Activated T-helper 2 cell treated with anti-CD3 and anti-CD28 coated beads, Interferon-gamma antibody, Interleukin-2, Interleukin-4, amounts not matched to agents 10 μg/mL and 5 μg/mL and 100 μg/mL, durations not matched to agents 14 hours and 24 hours and 36 hours (primary cell): ENCODE measurements at places on chromosomes 7 and 10. TPM values are rescaled to one million over a fixed set of nuclear protein-coding genes. Genes with fewer than 3 reads are reported as not detected.
A peak's percentile ranks its signal among the peaks of the same experiment; 100 is the strongest.

The C7orf57 gene
- 0.11 and 0.18 TPM in 2 replicates for total RNA-seq

The PVRIG gene
- total RNA-seq: 18.7 and 21.7 TPM in 2 replicates

The PNLIP gene
- total RNA-seq: not detected in 2 replicates

The ZNF735 gene
- total RNA-seq: not detected in 2 replicates

The KCND2 gene
- total RNA-seq: not detected in 2 replicates

The TMEM273 gene
- total RNA-seq: 53.2 and 58.4 TPM in 2 replicates

The TAC1 gene
- 1.8 and 2.0 TPM in 2 replicates for total RNA-seq

The AKR1C8 gene
- total RNA-seq: not detected in 2 replicates

The MKX gene
- total RNA-seq: not detected in 2 replicates

The GPR37 gene
- not detected in 2 replicates for total RNA-seq

The PDE6C gene
- total RNA-seq: not detected in 2 replicates

The ASIC3 gene
- 3.3 and 4.0 TPM in 2 replicates for total RNA-seq

The ZNF212 gene
- 18.4 and 20.1 TPM in 2 replicates for total RNA-seq

The CDK1 gene
- total RNA-seq: 89.1 and 91.4 TPM in 2 replicates

The ELN gene
- total RNA-seq: not detected in 2 replicates

The PARP12 gene
- 23.6 and 24.6 TPM in 2 replicates for total RNA-seq

The SPDYE5 gene
- total RNA-seq: not detected in 2 replicates

GRCh38 chr7:83872501-83872900 lies 223.6 kb upstream of the SEMA3E start:
- no peak for DNase-seq

GRCh38 chr7:29335188-29336083 lies 140.9 kb downstream of the CHN2 start:
- no peak for DNase-seq

- no peak for DNase-seq
Measured at GRCh38 chr10:8852546-8852945, 798.1 kb downstream of the GATA3 start.

DNA sequence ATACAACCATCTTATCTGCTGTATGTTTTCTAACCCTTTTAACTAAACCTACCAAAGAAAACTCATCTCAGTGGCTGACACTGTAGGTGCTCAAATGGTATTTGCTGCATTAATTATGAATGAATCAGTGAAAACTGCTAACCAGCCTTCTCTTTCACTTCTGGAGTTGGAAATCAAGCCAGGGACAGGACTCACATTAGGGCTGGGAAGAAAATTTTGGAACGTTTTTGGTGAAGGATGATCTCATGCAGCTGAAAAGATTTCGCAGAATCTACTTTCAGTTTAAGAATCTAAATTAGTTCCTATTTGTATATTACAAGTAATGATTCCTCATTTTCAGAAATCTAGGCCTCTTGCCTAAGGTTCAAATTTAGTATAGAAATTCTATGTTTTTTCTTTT lies 12.9 kb downstream of the MTPN start:
- no peak for DNase-seq

GRCh38 chr7:156604836-156605695 lies 35.5 kb upstream of the RNF32 start:
- no peak for DNase-seq

- peak; percentile 51 for DNase-seq
Measured at GRCh38 chr10:43407148-43407575, 1.8 kb downstream of the HNRNPF start.

DNA sequence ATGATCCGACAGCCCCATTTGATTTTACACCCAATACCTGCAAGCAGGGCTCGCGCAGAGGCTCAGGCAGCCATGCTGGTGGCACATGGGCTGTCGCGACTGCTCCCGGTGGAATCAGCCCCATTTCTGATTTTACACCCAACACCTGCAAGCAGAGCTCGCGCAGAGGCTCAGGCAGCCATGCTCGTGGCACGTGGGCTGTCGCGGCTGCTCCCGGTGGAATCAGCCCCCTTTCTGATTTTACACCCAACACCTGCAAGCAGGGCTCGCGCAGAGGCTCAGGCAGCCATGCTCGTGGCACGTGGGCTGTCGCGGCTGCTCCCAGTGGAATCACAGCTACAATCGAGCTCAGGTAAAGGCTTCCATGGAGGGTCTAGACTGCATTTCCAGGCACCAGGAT lies 244.1 kb downstream of the PTPRN2 start:
- no peak for DNase-seq

DNA sequence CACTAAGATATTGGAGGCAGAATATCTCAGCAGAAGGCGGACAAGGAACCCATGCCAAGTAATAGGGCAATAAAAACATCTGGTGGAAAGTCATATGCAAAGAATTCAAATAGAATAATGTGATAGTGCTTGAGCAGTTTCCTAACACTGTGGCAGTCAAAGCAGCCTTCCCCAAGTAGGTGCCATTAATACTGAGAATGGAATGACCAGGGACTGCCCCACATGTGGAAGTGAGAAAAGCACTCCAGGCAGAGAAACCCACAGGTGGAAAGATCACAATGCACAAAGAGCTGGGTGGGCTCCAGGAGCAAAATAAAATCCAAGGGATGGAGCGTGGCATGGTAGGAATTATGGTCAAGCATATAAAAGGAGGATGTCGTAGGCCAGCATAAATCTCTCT lies 64.4 kb upstream of the NME8 start:
- no peak for DNase-seq

DNA sequence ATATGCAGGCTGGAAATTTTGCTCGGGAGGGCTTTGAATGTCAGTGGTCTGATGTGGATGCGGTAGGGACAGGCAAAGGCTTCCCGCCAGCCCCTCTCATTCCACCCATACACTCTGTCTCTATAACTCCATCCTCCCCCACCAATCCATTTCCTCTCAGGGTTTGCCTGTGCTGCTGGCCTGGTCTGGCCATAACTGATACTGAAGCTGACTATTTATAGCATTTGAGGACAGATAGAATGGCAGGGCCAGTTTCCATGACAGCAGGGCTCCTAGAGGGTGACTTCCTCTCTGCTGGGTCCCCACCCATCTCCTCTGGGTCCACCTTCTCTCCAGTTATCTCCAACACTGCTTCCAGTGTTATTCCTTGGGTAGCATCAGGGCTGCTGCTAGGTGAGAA lies 6.6 kb upstream of the PDLIM1 start:
- DNase-seq: no peak

DNA sequence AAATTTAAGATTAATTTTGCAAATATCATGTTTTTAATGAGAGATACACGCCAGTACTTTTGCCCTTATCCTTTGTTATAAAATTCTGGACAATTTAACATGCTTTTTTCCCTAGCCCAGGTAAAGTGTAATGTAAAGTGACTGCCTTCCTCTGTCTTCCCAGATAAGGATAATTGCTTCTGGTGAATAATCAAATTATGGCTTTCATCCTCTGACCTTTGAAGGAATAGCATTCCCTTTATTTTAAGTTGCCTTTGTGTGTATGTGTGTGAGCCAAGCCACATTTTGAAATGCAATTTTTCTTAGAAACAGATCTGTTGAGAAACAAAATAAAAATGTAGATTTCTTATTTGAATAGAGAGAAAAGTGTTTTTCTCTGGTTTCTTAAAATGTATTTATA lies 107.5 kb downstream of the ADAM22 start:
- DNase-seq: no peak

GRCh38 chr7:128076796-128077271 lies 45.6 kb upstream of the LRRC4 start:
- no peak for DNase-seq

DNA sequence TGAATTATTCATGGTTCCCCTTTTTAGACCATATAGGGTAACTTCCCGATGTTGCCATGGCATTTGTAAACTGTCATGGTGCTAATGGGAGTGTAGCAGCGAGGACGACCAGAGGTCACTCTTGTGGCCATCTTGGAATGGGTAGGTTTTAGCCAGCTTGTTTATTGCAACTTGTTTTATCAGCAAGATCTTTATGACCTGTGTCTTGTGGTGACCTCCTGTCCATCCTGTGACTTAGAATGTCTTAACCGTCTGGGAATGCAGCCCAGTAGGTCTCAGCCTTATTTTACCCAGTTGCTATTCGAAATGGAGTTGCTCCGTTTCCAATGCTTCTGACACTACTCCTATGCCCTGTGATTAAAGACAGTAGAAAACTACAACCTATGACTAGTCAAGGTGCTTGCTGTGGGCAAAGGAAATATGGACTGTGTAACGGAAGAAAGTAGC lies 18.8 kb upstream of the PAXIP1 start:
- DNase-seq: no peak

DNA sequence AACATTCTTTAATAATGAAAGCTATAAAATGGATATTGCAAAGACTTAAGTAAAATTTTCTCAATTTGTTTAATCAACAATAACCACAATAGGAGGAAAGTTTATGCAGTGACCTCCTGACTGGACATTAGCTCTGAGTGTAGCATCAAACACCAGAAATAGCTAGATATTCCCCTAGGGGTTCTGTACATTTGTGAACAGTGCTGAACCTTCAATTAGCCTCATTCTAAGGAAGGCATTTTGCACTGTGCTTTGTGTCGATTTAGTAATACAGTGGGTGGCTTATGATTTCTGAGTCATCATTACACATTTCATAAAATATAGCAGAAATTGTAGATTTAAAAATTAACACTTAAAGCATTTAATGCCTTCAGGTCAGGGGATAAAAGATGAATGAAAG lies 367.3 kb upstream of the PCDH15 start:
- no peak for DNase-seq

DNA sequence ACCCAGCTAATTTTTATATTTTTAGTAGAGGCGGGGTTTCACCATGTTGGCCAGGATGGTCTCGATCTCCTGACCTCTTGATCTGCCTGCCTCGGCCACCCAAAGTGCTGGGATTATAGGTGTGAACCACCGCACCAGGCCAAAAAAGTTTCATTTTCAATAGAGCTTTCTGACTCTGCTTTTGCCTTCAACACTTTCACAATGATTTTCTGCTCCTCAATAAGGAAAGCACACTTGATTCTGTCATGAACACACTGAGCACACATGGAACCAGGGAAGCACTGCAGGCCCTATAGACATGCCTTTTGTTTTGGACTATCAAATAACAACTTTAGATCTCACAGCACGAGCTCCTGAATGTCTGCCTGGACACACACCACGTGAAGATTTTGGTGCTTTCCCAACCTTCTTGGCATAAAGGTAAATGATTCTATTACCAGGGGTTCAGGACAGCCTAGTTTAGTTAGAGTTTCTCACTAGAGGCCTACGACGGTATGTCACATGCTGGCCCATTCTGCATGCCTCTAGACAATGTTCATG lies 8.0 kb downstream of the RRP12 start:
- DNase-seq: no peak

- DNase-seq: no peak
Measured at GRCh38 chr10:51700228-51700817, 928 bp upstream of the CSTF2T start.

- peak; percentile 47 for DNase-seq
Measured at GRCh38 chr10:22988581-22989360, 60.9 kb downstream of the ARMC3 start.

DNA sequence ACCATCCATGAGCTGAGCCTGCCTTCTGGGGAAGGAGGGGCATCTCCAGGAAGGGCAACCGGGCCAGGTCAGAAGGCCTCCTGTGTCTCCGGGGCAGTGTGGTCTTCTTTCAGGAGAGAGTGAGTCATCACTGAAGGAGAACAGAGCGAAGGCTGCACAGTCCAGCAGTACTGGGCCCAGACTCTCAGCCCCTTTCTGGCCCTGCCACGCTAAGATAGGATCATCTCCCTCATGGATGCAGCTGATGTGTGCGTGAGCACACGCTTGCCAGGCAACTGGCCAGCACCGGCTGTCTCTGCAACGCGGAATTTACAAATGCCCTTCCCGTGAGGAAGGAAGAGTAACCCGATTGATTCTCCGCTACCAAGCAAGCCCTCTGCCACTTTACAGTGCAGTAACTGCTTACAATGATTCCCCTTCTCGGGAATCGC lies 328.2 kb downstream of the TNS3 start:
- DNase-seq: no peak

- no peak for DNase-seq
Measured at GRCh38 chr10:12502526-12503274, 153.4 kb downstream of the CAMK1D start.

GRCh38 chr10:101111547-101111946 lies 19.6 kb upstream of the TLX1 start:
- no peak for DNase-seq

- no peak for DNase-seq
Measured at GRCh38 chr7:37109843-37110242, 338.8 kb downstream of the ELMO1 start.

GRCh38 chr7:85095366-85095765 lies 91.5 kb downstream of the SEMA3D start:
- no peak for DNase-seq

- DNase-seq: peak; percentile 24
Measured at GRCh38 chr10:12194752-12195271, 879 bp downstream of the NUDT5 start.

- no peak for DNase-seq
Measured at GRCh38 chr10:98384531-98385133, 30.4 kb downstream of the PYROXD2 start.

DNA sequence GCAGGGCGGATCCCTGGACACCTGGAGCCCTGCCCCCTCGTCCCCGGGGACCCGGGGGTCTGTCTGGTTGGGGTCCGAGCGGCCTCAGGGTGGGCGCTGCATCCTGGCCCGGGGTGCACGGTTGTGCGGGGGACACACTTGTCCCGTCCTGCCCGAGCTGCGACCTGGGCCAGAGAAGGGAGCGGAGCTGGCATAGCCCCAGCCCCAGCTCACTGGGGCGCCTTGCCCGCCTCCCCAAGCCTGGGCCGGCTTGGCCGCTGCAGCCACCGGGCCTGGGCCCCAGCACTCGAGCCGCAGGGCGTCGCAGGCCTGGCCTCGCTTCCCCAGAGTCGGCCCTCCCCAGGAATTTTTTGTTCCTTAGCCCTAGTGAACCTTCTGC lies 54.5 kb downstream of the GLRX3 start:
- no peak for DNase-seq

DNA sequence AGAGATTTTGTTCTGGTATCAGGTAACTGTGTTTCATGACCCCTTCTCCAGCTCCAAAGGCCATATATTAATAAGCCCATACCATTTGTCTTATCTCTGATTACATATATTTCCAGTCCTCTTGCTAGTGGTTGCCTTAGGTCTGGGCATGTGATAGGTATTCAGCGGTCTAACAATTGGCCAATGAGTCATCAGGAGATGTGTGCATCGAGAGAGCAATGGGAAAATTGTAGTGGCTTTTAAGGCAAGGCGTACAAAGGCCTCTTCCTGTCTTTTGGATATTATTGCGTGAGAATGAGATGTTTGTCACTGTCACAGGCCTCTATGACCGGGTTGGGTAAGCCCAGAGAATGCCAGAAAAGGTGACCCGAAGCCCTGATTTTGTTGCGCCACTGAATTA lies 38.6 kb upstream of the SFRP5 start:
- DNase-seq: no peak

GRCh38 chr10:101569622-101570427 lies 18.2 kb downstream of the POLL start:
- peak; percentile 70 for DNase-seq
